ENCODE measurements at places on chromosomes 4 and X.
A peak's percentile ranks its signal among the peaks of the same experiment; 100 is the strongest.

DNA sequence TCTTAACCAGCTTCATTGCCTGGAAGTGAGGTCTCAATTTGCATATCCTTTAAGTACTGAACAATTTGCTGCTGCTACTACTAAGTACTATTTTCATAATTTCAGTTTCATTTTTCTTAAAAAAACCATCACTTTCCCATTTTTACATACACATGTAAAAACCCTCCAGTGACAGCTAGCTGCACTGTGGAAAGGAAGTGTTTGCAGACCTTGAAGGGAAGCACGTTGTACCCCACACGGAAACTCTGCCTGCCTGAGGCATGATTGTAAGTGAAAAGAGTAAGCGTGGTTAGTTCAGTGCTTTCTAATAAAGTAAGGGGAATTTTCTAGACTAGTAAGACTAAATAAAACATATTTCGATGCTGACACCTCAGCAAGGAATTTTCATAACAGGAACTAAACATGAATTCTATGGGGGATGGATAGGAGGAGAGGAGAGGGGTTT, 103.6 kb downstream of the RAPGEF2 start:
- DNase-seq: no peak

DNA sequence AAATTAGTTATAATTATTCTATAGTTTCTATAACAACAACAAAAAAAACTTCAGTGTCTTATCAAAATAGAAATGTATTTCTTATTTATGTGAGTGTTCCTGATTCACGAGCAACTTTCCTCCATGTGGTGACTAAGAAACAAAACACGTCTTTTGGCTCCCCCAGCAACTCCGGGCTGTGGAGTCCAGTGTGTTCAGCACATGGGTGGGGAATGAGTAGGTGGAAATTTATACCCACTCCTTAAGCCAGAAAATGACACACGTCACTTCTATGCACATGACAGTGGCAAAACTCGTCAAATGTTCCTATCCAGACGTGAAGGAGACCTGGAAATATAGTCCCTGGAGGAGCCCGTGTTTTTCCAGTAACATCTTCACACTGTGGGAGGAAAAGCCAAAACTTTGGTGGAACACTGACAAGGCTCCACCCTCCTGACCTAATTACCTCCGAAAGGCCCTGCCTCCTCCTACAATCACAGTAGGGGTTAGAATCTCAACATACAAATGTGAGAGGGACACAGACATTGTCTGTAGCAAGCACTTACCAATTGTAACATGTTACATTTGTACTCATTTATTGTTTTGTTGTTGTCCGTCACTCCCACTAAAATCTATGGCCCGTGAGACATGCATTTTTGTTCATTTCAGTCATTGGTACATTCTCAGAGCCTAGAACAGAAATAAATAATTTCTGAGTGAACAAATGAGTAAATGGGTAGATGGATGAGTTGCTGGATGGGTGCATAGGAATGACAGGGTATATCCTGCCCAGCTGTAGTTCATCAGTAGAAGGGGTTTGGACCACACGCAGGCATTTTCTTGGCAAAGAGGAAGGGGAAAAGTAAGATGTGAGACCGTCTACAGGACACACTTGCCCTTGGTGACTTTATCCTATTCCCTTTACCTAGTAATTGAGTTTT, 605.8 kb upstream of the TENM3 start:
- no peak for DNase-seq

GRCh38 chr4:48681856-48682255, 98.2 kb downstream of the FRYL start:
- DNase-seq: no peak

DNA sequence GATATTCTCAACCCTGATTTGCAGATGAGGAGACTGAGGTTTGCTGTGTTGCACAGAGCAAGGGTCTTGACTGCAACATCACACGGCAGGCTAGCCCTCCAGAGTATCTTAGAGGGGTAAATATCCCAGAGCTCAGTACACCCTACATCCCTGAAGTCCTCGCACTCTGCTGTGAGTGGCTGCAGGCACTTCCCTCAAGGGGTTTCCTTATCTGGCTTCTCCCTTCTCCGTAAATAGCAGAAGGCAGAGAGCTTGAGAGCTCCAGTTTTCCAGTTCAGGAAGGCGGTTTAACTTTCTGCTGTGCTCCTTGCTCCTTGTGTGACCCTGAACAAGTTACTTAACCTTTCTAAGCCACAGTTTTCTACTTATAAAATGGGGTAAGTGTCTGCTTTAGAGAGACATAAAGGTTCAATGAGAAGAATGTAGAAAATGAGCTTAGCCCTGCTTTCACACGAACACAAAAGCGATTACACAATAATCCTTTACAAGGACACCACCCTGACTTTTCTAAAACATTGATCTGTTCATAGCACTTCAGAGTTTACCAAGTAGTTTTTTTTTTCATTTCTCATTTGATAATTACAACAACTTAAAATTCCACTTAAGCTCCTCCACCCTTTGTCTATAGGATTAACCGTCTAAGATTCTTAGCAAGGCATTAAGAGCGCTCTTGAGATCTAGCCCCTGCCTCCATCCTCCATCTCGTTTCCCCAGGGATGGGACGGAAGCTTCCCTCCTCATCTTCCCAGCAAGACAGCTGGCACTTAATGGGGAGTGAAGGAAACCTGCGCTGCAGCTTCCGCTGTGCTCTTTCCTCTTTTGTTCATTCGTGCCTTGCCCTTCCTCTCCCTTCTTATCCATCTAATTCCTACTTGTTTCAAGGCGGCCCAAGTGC, 68.4 kb downstream of the TAPT1 start:
- DNase-seq: peak; percentile 11

DNA sequence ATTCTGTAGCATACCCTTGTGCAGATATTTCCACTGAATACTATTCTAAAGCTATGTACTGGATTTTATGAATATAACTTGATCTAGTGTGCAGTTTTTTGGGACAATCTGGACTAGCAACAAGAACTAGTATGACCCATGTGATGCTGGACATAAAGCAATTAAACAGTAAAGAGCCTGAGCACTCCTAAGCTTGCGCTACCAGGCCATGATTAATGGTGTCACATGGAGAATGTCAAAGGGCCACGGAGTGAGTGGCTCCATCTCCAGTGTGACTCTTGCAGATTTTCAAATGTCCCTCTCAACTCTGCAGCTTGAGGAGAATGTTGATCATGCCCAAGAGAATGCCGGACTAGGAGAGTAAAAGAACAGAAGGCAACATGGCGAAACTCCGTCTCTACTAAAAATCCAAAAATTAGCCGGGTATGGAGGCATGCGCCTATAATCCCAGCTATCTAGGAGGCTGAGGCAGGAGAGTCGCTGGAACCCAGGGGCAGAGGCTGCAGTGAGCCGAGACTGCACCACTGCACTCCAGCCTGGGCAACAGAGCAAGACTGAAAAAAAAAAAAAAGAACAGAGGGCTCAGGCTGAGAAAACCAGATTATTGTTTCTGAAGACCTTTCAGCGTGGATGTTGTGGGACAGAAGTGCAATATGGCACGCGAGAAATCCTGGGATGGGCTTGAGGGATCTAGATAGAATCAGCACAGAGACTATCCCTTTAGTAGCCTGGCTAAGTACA, 45.0 kb downstream of the TIGD2 start:
- DNase-seq: no peak

- peak; percentile 22 for DNase-seq
Measured at GRCh38 chrX:45903781-45904201, 641.4 kb downstream of the ZNF674 start.

GRCh38 chrX:12118134-12118533, 20.1 kb upstream of the FRMPD4 start:
- no peak for DNase-seq

DNA sequence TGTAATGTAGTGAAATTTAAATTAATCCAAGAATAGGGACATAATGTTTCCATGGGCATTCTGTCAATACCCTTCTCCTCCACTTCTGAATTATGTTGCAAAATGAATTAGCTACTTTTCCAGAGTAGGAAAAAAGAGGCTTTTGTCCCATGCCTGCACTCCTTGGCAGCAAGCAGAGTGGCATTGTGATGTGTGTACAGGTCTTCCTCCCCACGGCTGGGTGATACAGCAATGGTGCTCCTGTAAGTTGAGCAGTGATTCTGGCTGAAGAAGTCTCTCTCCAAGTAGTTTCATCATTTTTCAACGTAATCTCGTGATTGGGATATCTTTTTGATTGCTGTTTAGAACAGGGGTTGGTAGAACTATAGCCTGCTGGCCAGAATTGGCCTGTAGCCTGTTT, 59.9 kb downstream of the KIT start:
- no peak for DNase-seq

DNA sequence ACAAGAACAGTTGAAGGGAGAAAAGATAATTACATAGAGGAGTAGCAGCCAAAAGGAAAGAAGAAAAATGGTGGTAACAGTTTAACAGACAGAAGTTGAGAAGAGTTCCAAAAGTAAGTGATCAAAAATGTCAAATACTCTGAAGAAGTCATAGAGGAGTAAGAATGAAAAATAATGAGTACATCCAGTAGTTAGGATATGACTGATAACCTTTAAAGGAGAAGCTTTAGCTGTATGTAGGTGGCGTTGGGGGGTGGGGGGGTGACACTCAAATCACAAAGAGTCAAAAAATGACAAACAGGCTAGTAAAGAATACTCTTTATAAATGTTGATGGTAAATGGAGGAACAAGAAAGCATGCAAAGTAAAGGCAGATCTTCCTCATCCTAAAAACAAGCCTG, 40.6 kb downstream of the RAB33A start:
- no peak for DNase-seq

- DNase-seq: no peak
Measured at GRCh38 chr4:86810847-86811246, 38.3 kb downstream of the SLC10A6 start.

DNA sequence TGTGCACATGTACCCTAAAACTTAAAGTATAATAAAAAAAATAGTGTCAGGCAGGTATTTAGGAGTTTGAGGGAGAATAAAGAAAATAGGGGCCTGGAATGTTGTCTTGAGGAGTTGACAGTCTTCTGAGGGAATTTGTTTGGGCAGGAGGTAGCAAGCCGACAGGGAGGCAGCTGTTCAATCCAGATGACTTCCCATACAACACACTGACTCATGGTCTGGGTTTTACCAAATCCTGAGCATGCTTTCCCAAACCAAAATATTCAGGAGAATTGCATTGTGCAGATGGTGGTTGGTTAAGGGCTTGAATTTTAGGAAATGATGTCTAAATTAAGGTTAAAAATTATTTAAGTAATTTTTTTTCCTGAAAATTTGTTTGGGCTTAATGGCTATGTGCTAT, 430.0 kb downstream of the INPP4B start:
- DNase-seq: no peak

- no peak for DNase-seq
Measured at GRCh38 chr4:106222548-106222947, 93.5 kb downstream of the TBCK start.

- DNase-seq: no peak
Measured at GRCh38 chr4:175071123-175071522, 153.0 kb downstream of the ADAM29 start.

DNA sequence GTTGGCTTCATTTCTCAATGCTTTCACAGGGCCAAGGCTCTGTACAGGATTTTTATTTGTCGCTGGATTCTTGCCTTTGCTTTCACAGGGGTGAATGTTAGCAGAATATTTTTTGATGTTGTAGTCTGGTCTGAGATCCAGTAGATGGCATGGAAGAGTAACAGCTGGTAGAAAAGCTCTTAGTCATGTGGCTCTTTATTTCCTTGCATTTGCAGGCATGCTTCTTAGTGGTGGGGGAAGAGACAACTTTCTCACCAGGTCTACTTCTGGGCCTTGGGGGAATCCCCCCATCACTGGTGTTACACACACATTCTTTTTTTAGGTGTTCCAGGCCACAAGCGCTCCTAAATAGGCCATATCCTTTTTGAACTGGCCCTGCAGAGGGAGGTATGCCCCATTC, 58.2 kb upstream of the DKK2 start:
- DNase-seq: peak; percentile 8

DNA sequence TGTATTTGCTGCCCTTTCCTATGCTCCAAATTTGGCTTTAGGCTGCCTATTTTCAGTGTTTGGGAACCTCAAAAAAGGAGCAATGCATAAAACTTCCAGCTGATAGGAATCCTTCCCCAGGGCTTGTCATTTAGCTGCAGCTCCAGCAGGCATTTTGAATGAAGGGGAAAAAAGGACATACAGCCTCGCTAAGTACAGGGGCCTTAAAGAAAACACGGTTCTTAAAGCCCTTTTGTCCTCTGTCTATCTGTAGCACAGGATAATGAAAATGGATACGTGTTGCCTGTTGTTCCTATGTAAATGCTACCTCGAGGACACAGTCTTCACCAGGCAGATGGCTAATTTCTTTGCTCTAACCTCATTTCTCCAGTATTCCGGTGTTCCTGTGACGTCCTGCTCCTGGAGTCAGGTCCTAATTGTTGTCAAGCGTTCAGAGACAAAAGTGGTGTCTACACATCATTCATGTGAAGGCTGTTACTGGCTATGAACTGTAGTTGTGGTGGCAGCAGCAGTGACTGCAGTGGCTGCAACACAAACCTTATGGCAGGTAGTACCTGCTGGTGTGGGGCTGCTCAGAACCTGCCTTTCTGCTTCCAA, 117.4 kb downstream of the MGST2 start:
- no peak for DNase-seq

- DNase-seq: no peak
Measured at GRCh38 chr4:54843106-54843505, 185.3 kb downstream of the KIT start.

- no peak for DNase-seq
Measured at GRCh38 chrX:2701600-2701999, 10.5 kb downstream of the CD99 start.

- DNase-seq: no peak
Measured at GRCh38 chrX:53223068-53223693, 1.8 kb downstream of the KDM5C start.

DNA sequence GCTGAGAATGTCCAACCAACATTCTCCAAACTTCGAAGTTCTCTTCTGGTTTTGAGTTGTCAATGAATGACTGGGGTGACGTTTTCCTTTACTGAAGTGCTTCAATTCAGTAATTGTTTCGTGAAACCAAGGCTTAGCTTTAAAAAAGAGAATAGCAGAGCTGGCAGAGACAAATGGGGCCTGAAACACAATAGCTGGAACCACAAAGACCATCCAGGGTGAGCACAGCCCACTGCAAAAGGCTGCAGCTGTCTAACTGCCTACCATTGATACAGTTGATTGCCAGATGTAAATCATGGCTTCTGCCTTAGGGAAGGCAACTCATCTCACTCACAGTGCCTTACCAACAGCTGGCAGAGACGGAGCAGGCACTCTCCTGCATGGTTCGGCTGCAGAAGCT, 78.7 kb upstream of the ZNF518B start:
- DNase-seq: no peak

DNA sequence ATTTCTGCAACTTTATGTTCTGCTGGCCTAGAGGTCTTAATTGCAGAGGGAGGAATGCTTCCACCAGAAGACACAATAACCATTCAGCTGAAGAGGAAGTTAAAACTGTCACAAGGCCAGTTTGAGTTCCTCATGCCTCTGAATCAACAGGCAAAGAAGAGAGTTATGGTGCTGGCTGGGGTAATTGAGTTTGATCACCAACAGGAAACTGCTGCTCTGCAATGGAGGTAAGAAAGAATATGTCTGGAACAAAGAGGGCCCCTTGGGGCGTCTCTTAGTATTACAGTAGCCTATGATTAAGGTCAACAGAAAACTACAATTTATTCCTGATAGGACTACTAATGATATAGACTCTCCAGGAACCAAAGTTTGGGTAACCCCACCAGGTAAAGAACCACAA, 744.0 kb downstream of the FSTL5 start:
- no peak for DNase-seq

Measured in NCI-H2171 treated with DMSO at 0.1 percent for 48 hours (cell line).